Occipital lobe (tissue), 3 donors: ENCODE measurements at places on chromosomes 11 and 22. TPM values are rescaled to one million over a fixed set of nuclear protein-coding genes. Genes with fewer than 3 reads are reported as not detected.

- no peak for DNase-seq
Observed at GRCh38 chr11:8732748-8733241, 50.2 kb downstream of the RPL27A start.

The KCNJ1 gene
- total RNA-seq: not detected

The PPP6R3 gene
- 152 TPM for total RNA-seq

- DNase-seq: no peak
Observed at GRCh38 chr11:17991783-17992433, 20.9 kb downstream of the SERGEF start.
